Esophagus squamous epithelium (tissue), 5 donors: ENCODE measurements at places on chromosomes 3 and 15. TPM values are rescaled to one million over a fixed set of nuclear protein-coding genes. Genes with fewer than 3 reads are reported as not detected.

Gene MESP2
- 0.59 TPM for total RNA-seq

Gene CHRM5
- total RNA-seq: not detected

Gene ABHD17C
- 18.7 TPM for total RNA-seq

Gene PP2D1
- not detected for total RNA-seq
